Stimulated activated CD8-positive, alpha-beta memory T cell treated with anti-CD3 and anti-CD28 coated beads, Interleukin-12 subunit alpha, Interleukin-12 subunit beta, amount 100 ng/mL, for 4 hours (primary cell): ENCODE measurements at places on chromosomes 4 and X.

DNA sequence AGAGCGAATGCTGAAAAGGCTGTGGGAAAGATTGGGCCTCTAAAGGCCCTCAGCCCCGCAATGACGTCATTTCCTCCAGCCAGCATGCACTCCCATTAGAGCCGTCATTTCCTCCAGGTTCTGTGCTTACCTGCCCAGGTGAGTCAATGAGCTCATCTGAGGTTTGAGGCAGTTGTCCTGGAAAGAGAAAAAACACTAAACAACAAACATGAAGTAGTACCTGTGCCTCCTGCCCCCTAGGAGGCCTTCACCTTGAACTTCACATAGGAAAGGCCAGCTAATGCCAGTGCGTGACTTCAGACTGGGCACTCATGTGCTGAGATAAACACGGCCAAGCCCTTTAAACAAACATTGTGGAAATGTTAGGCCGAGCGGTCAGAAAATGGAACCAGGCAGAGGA is 55.9 kb downstream of the FHDC1 start:
- no peak for DNase-seq

DNA sequence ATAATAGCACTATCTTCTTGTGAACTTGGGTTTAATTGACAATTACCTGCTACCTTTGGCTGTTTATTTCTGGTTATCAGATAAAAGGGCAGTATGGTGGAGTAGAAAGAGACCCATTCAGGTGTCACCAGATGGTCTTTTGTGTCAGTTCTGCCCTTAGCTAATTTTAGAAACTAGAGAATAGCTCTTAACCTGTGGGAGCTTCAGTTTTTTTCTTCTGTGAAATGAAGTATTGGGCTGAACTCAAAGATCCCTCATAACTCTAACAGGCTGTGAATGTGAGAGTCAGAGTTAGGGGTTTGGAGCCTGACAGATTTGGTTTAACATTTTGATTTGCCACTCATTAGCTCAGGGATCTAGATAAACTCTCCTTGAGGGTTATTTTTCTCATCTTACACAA is 335.2 kb downstream of the PPP1R2C start:
- DNase-seq, result no peak

- DNase-seq, result no peak
Measured at GRCh38 chrX:115650916-115651315, 89.9 kb downstream of the PLS3 start.

DNA sequence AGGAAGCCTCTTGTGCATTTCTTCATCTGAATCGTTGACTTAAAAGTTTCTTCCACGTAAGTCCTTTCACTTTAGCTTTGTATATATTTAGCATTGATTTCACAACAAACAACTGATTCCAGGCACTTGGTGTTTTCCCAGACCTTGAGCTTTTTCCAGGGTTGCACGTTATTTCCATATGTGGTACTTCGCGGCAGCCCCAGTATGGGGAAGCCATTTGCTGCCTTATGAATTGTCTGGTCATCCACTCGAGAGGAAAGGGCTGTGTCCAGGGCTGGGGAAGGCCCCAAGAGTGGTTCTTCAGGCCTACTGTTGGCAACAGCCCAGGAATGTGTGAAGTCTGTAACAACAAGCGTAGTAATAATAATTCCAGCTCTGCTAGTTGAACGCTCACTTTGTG is 2.8 kb upstream of the TLR8 start:
- no peak for DNase-seq

DNA sequence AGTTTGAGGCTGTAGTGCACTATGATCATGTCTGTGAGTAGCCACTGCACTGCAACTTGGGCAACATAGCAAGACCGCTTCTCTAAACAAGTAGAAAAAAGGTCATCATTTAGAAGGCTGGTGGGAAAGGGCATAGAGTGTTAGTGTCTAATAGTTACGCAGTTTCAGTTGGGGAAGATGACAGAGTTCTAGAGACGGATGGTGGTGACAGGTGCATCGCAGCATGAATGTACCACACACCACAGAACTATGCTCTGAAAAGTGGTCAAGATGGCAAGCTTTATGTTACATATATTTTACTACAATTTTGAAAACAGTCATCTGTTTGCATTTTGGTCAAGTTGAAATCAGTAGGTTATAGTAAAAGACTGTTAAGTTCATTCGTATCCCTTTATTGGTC is 23.7 kb upstream of the CLDN34 start:
- DNase-seq, result no peak

- no peak for DNase-seq
Measured at GRCh38 chr4:84389406-84389805, 109.7 kb downstream of the NKX6-1 start.

DNA sequence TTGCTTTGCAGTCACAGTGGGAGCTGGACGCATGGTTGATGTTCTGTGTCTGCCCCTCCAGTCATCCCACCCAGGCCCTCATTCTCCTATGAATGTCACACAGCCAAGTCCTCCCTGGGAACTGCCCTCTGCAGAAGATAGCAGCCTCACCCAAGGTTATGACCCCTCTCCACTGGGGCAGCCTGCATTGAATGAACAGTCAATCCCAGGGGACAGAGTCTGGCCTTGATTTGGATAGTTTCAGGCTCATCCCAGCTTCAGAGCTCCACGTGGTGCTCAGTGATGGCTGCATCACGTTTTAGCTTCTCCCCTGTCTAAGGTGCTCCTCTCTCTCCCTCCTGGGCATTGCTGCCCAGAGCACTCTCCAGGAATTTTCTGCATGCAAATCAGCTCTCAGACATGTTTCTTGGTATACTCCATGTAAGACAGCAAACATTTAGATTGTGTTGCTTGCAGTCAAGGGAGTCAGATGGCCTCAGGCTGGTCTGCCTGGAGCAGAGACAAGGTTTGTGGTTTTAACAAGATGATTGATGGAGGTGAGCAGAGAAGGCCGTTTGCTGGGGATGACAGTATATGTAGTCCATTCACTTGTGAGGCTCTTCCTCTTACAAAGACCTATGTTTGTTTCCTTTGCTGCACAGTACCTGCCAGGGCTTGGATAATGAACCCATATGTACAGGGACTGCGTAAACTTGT is 56.1 kb upstream of the MSX1 start:
- DNase-seq, result no peak

- no peak for DNase-seq
Measured at GRCh38 chr4:61864286-61864685, 664.2 kb downstream of the ADGRL3 start.

DNA sequence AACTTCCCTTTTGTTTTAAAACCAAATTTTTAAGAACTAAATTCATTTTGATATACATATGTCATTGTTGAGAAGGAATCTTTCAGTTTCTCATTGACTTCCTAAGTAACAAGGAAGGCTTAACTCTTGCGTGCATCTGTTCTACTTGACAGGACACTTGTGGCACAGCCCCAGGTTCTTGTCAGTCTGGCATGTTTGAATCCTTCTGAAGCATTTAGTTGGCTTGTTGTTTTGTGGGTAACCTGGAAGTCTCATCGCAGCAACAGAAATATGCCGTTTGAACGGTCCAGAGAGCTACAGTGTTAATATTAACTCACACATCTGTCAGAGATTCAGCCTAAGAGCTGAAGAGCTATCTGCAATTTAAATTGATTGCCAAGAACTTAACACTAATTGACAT is 76.0 kb downstream of the GLRA3 start:
- DNase-seq, result no peak

GRCh38 chr4:145090380-145090779 is 7.6 kb downstream of the ANAPC10 start:
- DNase-seq, result no peak

- no peak for DNase-seq
Measured at GRCh38 chr4:61277785-61278760, 77.9 kb downstream of the ADGRL3 start.

DNA sequence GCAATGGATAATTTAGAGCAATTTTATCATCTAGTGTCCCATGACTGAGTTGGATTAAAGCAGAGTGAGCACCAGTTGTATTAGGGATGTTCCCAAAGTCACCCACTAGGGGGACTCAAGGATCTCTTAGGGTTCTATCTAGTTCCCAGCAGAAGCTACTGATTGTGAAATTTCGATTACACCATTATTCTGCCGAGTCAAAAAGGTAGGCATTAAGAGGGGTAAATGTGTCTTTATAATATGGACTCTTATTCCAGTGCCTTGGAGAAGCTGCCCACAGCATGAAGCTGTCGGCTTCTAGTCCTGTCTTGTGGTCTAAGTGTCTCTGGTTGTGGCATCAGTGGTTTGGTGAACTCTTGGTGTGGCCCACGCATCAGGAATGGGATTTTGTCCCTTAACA is 53.3 kb downstream of the RGS12 start:
- DNase-seq, result no peak

DNA sequence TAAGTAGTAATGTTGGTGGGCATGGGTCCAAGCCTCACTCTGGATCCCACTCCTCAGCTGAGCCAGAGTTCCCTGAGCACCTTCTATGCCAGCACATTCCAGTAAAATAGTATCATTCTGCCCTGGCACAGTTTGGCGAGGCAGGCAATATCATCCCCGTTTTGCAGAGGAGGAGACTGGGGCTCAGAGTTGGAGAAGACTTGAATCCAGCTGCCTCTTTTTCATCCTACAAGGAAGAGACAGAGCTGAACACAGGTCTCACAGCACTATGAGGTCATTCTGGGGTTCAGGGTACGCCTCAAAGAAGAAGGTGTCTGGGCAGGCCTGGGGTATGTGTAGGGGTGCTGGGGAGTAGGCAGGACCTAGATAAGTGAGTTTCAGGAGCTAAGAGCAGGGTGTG is 103.9 kb upstream of the STX18 start:
- no peak for DNase-seq

GRCh38 chr4:137961051-137961438 is 281.1 kb downstream of the SLC7A11 start:
- DNase-seq, result no peak

GRCh38 chr4:33482773-33483172 is 2761.5 kb downstream of the ARAP2 start:
- DNase-seq, result no peak

DNA sequence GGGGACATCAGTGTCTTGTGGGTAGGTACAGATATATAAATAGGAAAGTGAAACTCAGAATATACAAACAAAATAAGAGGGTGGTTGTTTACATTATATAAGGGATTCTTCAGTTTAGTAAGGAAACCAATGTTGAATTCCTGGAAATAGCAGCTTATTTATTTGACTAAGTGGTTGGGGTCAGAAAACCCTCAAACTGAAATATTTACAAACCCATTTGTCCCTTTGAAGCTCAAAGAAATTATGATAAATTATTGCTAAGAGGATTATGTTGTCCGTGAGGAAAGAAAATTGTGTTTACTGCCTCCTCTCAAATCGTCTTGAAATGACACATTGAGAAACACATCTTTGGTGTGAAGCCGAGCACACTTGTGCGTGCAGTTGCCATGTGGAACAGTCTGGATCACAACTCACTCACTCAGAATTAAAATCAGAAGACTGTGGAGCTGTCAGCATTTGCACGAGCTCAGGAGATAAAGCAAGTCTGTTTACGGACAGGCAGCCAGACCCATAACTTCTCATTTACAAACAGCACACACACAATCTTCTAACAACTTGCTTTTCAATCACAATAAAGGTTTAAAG is 46.8 kb upstream of the SETD7 start:
- DNase-seq, result no peak

DNA sequence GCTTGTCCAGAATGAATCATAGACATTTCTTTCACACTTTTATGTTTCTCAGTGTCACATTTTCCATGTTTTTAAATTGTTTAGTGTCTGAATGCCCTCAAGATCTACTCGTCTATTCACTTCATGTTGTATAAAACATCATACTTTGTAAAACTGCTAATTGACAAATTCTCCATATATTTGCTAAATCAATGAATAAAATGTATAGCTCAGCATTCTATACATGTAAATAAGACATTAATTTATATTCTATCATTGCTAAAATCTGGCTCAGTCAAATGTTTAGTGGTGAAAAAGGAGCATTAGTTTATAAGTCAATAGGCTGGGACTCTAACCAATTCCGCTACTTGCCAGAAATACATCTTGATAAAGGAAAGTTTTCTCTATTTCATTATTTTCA is 379.6 kb downstream of the NAF1 start:
- DNase-seq, result no peak

- DNase-seq, result no peak
Measured at GRCh38 chrX:65035446-65035770, 59.2 kb upstream of the ZC4H2 start.

DNA sequence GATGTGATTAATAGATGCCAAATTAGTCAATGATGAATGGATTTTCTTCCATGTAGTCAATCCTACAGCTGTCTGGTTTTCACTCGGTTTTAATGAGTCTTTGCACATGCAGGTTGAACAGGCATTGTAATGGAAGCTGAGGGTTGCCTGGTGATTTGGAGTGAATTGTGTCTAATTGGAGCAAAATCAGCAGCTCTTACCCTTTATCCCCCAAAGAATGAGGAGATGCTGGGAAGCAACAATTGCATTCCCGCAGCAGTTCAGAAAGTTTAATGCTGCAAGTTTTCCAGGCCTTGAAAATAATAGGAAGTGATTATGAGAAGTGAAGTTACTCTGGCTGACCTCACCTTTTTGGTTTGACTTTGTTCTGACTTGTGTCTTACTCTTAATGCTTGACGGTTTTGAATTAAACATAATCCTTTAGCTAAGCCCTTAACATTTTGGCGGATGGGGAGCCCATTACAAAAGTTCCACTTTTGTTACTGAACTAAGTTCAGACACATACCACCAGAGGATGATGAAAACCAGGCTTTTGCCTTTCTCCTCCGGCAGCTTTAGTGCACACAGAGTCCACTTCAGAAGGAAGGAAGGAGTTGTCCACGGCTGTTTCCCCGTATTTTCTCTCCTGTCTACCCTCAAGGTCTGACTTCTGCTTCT is 78.8 kb upstream of the TBC1D9 start:
- DNase-seq, result no peak

GRCh38 chr4:71677568-71677967 is 106.3 kb downstream of the GC start:
- DNase-seq, result no peak

GRCh38 chr4:40564004-40564403 is 65.7 kb downstream of the RBM47 start:
- DNase-seq, result no peak

- no peak for DNase-seq
Measured at GRCh38 chr4:85610450-85610849, 135.5 kb downstream of the ARHGAP24 start.

DNA sequence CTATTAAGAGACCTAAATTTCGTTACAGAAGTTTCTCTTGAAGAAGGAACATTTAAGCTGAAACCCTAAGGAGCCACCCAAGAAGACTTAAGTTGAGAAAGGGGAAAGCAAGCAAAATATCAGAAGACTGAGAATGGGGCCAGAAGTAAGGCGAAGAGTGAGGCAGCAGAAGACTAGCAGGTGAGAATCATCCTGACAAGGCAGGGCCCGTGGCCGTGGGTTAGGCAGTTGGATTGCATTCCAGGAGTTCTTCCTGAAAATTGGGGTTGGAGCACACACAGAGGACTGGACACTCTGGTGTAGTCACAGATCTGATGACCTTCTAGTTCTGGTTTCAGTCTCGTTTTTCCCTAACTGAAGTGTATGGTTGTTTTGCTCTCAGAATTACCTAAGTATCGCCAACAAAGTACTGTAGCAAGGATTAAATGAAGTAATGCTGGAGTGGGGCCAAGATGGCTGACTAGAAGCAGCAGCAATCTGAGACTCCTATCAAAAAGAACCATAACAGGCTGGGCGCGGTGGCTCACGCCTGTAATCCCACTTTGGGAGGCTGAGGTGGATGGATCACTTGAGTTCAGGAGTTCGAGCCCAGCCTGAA is 94.4 kb upstream of the GUCY1A1 start:
- no peak for DNase-seq

GRCh38 chrX:150775569-150776350 is 82.6 kb downstream of the MTMR1 start:
- no peak for DNase-seq
